PC-9 (cell line): ENCODE measurements at places on chromosomes 6 and 20. TPM values are rescaled to one million over a fixed set of nuclear protein-coding genes. Genes with fewer than 3 reads are reported as not detected.

- H3K27me3 ChIP-seq, result no peaks in the 10 kb centered on the region
- H3K4me1 ChIP-seq, result no peaks in the 10 kb centered on the region
- H3K36me3 ChIP-seq, result no peaks in the 10 kb centered on the region
- H3K4me3 ChIP-seq, result no peak overlapping the region
- no peak for DNase-seq
- no peak overlapping the region for H3K27ac ChIP-seq
These were observed 334.5 kb upstream of the NT5E start for GRCh38 chr6:85115376-85115775.

The GMPR gene
- 2.0 and 2.4 TPM in 2 replicates for total RNA-seq

- H3K4me3 ChIP-seq, result no peak overlapping the region
- no peaks in the 10 kb centered on the region for H3K27me3 ChIP-seq
- H3K4me1 ChIP-seq, result no peaks in the 10 kb centered on the region
- DNase-seq, result no peak
These were observed 29.2 kb downstream of the FIG4 start for GRCh38 chr6:109720311-109720710.

- no peaks in the 10 kb centered on the region for H3K4me1 ChIP-seq
- peak; percentile 53 for DNase-seq
- no peaks in the 10 kb centered on the region for H3K36me3 ChIP-seq
- no peak overlapping the region for H3K4me3 ChIP-seq
- H3K27ac ChIP-seq, result no peak overlapping the region
These were observed 205.7 kb downstream of the DOK5 start for GRCh38 chr20:54680872-54681619.

DNA sequence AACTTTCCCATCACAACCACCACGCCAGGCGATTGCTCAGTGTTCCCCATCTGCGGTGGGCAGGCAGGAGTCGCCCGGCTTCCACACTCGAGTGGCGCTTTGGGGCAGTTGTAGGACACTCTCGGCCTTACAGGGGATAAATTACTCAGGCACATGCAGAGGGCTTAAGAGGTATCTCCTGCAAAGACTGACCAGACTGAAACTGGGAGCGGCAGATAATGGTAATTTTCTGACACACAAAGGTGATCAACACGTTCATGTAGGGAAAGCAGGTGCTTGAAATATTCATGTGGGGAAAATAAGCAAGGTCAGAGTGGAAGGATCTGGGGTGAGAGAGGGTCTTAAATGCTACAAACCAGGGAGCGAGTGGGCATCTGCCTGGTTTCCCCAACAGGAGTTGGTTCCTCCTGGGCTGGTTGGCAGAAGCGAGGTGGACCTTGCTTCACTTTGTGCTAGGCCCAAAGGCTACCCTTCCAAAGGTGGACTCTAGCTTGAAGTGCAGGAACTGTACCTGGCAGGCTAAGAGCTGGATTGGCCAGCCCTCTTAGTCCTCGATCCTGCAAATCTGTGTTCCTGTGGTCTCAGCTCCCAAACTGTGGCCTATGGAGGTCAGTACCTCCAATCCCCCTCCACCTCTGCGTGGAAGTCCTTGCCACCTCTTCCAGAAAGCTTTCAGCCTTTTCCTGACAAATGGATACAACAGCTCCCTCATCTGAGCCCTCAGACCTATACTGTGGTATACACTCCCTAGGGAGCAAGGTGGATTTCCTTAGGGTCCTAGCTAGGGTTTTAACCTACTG is 16.7 kb downstream of the PLAGL2 start:
- no peaks in the 10 kb centered on the region for H3K4me1 ChIP-seq

The GLP1R gene
- not detected in 2 replicates for total RNA-seq

- no peaks in the 10 kb centered on the region for H3K27me3 ChIP-seq
- DNase-seq, result no peak
- H3K27ac ChIP-seq, result no peak overlapping the region
- no peaks in the 10 kb centered on the region for H3K4me1 ChIP-seq
- no peaks in the 10 kb centered on the region for H3K36me3 ChIP-seq
These were observed 131.9 kb upstream of the BACH2 start for GRCh38 chr6:90428514-90428913.

GRCh38 chr6:135087803-135088202 is 33.2 kb upstream of the HBS1L start:
- no peaks in the 10 kb centered on the region for H3K4me1 ChIP-seq
- H3K27ac ChIP-seq, result no peak overlapping the region

- no peaks in the 10 kb centered on the region for H3K27me3 ChIP-seq
- DNase-seq, result no peak
- H3K36me3 ChIP-seq, result no peaks in the 10 kb centered on the region
- H3K4me1 ChIP-seq, result no peaks in the 10 kb centered on the region
These were observed 112.6 kb downstream of the SASH1 start for GRCh38 chr6:148455225-148455624.

GRCh38 chr6:74073429-74073828 is 377.4 kb downstream of the CD109 start:
- H3K4me3 ChIP-seq, result no peak overlapping the region
- H3K27ac ChIP-seq, result no peak overlapping the region
- no peak for DNase-seq
- H3K27me3 ChIP-seq, result no peaks in the 10 kb centered on the region

The PLCB1 gene
- total RNA-seq, result not detected in 2 replicates

DNA sequence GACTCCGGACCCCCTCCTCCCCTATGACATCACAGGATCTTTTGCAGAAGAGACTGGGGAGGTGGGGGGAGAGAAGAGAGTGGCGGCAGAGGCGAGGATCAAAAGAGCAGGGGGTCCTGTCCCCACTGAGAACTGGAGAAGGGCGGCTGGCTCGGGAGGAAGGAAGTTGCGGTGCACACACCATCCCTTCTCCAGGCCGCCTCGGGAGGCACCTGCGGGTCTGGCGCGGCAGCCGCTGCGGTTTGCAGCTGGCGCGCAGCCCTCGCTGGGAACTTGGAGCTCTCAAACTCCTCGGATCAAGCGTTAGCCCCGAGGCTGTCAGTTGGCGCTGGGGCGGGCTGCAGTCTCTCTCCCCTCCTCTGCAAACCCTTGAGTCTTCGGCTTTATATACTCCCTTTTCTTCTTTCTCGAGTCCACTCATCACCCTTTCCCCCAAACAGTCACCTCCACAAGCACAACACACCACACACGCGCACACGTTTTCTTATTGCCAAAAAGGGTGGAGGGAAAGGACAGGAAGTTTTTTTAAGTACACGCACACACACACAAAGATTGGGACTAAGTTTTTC is 180.7 kb downstream of the TBXT start:
- no peak overlapping the region for H3K27ac ChIP-seq
- DNase-seq, result no peak
- H3K36me3 ChIP-seq, result no peaks in the 10 kb centered on the region
- no peak overlapping the region for H3K4me3 ChIP-seq
- H3K27me3 ChIP-seq, result peaks cover 52% of the 10 kb centered on the region
- no peaks in the 10 kb centered on the region for H3K4me1 ChIP-seq

The ARFGEF2 gene
- total RNA-seq, result 39.9 and 47.0 TPM in 2 replicates

DNA sequence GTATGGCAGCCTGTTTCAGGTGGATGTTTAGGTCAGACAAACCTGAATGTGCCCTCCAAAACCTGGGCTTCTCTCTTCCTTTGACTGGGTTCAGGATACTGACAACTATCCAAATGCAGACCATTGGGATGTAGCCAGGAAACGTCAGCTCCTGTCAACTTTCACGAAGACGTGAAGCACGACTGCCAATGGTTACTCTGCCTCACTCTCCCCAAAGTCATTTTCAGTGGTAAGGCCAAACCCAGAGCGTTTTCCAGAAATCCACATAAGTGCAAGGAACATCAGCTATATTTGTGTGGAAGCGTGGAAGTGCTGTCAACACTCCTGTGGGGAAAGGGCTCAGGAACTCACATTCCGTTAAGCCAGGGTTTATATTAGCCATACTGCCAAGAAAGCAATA is 20.1 kb upstream of the RCAN2 start:
- no peak overlapping the region for H3K4me3 ChIP-seq
- no peaks in the 10 kb centered on the region for H3K36me3 ChIP-seq
- H3K4me1 ChIP-seq, result no peaks in the 10 kb centered on the region
- no peak overlapping the region for H3K27ac ChIP-seq
- no peak for DNase-seq

DNA sequence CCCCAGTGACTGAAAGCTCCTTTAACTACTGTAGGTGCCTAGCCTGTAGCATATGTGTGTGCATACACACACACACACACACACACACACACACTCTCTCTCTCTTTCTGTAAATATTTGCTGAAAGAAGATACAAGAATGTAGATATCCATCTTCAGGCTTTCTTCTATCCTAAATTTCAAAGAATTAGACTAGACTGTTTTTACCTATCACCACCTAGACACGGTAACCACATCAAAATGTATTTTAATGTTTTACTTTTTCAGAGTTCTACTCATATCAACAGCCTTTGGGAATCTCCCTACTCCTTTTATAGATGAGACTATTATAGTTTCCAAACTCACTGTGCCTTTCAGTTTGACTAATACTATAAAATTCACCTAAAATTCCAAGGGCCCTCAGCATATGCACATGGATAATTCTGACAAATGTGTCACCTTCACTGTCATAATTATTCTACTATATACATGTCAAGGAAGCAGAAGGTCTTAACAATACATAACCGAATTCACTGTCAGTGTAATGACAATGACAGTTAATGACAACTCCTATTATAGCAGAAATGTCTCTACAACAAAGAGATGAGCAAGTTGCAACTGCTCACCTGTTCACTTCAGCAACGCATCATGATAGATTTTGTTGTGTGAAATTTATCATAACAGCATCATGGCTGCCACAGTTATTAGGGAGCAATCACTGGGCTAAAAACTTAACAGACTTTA is 236.5 kb downstream of the GMPR start:
- H3K27ac ChIP-seq, result no peak overlapping the region
- no peaks in the 10 kb centered on the region for H3K27me3 ChIP-seq
- 0 out of 2 replicates have a peak, but pooled peaks cover 3% of the 10 kb centered on the region for H3K36me3 ChIP-seq

DNA sequence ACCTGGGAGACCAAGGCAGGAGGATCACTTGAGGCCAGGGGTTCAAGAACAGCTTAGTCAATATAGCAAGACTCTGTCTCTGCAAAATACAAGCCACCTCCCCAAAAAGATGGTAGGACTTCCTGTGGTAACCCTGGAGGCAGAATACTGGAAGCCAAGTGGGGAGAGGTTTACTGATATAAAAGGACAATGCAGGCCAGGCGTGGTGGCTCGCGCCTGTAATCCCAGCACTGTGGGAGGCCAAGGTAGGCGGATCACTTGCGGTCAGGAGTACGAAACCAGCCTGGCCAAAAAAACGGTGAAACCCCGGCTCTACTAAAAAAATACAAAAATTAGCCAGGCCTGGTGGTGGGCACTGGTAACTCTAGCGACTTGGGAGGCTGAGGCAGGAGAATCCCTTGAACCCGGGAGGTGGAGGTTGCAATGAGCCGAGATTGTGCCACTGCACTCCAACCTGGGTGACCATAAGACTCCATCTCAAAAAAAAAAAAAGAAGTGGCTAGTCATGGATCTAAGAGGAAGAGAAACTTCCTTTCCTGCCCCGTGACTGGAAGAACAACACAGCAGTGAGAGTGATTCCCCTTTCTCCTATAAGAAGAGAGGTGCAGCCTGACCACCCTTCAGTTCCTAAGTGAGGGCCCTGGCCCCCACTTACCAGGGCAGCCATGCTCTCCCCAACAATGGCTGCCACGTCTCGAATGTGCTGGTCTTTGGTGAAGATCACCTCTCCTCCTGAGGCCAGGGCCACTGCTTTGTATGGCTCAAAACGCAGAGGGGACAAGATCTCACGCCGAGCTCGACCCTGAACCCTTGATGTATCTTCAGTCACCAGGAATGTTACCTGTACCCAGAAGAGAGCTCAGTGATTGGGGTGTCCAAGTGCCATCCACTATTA is 6.2 kb downstream of the SAPCD1 start:
- H3K27ac ChIP-seq, result no peak overlapping the region
- 0 out of 2 replicates have a peak, but pooled peaks cover 3% of the 10 kb centered on the region for H3K4me1 ChIP-seq
- no peak for DNase-seq
- no peaks in the 10 kb centered on the region for H3K27me3 ChIP-seq
- no peak overlapping the region for H3K4me3 ChIP-seq

DNA sequence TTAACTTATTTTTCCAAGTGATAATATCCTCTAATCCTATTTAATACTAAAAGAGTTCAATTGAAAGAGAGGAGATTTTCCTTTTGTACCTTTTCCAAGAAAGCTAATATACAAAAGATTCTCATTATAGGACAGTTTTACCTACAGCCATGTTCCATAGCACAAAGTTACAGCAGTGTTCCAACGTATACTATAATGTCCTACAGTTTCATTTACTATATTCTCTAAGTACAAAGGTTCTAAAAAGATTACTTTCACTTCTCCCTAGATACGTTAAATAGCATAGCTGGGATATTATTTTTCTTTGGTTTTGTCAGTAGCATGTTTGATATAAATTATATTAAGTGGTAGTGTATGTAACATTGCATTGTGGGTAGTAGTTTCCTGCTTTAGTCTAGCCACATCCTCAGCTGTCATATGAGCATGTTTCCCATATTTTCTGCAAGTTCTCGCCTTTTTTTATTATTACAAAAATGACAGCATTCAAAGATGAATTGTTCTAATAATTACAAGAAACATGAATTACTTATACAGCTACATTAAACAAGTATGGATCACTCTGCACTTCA is 4.4 kb upstream of the RUNX2 start:
- no peak for DNase-seq
- H3K27me3 ChIP-seq, result no peaks in the 10 kb centered on the region
- H3K36me3 ChIP-seq, result no peaks in the 10 kb centered on the region

DNA sequence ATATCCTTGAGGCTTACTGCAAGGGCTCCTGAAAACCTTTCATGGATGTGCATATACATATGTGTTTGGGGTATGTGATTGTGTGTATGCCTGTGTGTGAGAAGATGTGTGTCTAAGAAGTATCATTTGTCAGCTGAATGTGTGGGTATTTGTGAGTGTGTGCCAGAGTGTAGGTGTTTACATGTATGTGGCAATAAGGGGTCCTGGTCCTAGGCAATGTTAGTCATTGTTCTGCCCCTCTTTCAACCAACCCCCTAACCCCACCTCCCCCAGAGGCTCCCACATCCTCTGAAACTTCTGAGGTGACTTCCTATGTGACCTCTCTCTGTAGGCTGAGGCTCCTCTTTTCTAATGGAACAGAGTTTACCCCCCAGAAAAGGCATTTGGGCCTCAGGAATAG is 186.4 kb downstream of the LRFN2 start:
- no peak overlapping the region for H3K4me3 ChIP-seq
- H3K4me1 ChIP-seq, result no peaks in the 10 kb centered on the region
- DNase-seq, result no peak

GRCh38 chr6:166446146-166446545 is 63.4 kb upstream of the MPC1 start:
- H3K36me3 ChIP-seq, result no peaks in the 10 kb centered on the region
- no peaks in the 10 kb centered on the region for H3K27me3 ChIP-seq
- H3K4me1 ChIP-seq, result no peaks in the 10 kb centered on the region
- no peak overlapping the region for H3K4me3 ChIP-seq

- DNase-seq, result no peak
- no peaks in the 10 kb centered on the region for H3K27me3 ChIP-seq
- H3K36me3 ChIP-seq, result no peaks in the 10 kb centered on the region
- no peaks in the 10 kb centered on the region for H3K4me1 ChIP-seq
- H3K27ac ChIP-seq, result no peak overlapping the region
These were observed 20.8 kb downstream of the ZC2HC1B start for GRCh38 chr6:143885116-143885515.

GRCh38 chr20:61444637-61445036 is 192.6 kb downstream of the CDH4 start:
- H3K4me1 ChIP-seq, result no peaks in the 10 kb centered on the region
- DNase-seq, result no peak
- no peak overlapping the region for H3K4me3 ChIP-seq
- H3K27me3 ChIP-seq, result peaks cover 57% of the 10 kb centered on the region
- H3K27ac ChIP-seq, result no peak overlapping the region

The HLA-DQA1 gene
- total RNA-seq, result not detected in 2 replicates
